AG04449 (cell line): ENCODE measurements at places on chromosomes 2 and 18.

DNA sequence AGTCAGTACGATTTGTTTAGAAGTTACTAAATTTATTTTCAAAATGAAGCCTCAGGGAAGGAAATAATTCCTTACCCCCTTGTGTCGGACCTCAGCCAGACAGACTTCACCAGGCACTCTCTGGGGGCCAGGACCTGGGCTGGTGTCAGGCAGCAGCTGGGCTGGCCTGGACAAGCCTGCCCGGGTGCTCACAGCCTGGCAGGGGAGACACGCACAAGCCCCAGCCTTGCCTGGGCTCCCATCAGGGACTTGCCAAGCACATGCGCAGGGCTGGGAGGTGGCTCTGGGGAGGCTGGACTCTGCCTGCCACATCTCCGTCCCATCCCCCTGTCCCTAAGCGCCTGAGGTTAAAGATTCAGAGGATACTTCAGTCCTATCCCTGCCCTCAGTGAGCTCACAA lies 56.8 kb upstream of the HS6ST1 start:
- DNase-seq, result no peak

- no peak for DNase-seq
Measured at GRCh38 chr2:231679908-231680284, 28.4 kb upstream of the PTMA start.

GRCh38 chr2:121248766-121249343 lies 36.1 kb downstream of the TFCP2L1 start:
- no peak for DNase-seq

DNA sequence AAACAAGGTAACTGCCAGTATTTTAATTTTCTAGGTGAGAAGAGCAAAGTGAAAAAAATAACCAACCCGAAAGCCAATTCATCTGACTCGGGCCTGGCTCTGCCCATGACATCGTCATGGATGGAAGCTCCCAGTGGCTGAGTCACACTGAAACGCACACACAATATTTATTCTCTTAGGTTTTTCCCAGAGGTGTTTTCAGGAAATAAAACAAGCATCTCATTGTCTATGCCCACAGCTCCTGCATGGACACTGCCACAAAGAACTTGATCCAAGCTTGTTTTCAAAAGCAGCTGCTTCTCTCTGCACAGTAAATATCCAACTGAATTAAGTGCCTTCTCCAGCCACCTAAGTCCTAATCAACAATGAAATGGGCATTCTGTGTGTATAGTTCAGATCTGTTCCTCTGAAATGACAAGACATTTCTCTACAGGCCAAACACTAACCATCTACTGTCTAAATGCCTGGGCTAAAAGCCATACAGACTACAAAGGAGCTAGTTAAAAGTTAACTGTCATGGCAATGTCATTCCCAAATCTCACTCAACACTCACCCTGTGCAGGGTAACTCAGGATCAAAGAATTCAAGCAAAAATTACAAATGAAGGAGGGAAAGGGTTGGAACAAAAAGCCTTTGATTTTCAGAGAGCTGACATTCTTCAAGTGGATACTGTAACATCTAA lies 62.9 kb downstream of the RPL31 start:
- DNase-seq, result no peak

DNA sequence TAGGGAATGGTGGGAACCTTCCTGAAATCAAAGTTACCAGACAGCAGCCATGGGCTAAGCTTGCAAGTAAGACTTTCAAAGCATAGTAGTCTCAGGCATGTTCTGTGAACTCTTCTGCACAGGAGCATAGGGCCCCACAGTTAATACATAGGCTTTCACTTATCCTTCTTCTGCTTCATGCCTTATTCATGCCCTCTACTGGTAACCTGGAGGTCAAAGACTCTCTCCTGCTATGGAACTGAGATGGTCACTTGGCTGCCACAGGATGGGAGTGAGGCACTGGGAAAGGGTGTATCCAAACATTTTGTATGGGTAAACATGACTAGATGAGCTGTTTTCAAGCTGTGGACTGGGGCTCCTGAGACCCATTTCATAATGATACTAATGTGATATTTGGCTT lies 49.1 kb upstream of the ZNF638 start:
- no peak for DNase-seq

DNA sequence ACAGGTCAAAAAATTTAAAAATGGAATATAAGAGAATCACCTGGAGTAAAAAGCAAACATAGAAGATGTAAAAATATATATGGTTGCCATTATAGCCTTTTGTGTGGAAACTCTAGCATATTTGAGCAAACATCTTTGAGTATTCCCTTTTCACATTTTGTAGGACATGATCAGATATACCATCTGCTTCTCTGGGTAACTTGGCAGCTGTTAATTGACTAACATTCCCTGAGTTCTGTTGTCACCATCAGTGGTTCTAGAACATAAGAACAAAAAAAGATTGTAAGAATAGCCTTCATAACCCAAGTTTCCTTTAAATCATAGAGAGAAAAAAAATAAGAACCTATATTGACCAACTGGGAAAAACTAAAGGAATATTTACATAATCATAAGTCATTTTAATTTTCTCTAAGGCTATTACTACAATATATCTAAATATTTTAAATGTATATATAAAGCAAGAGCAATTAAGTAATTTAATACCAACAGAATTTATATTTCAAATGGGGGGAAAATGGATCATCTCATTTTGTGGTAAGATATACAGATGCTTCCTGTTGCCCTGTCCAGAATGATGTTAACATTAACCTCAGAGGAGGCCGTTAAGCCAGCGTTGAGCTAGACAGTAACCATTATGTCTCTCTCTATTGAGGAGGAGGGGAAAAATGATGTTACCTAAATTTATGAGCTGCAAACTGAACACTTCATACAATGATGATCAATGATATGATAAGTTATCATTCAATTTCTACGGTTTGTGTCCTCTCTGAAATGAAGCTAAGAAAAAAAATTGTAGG lies 9.8 kb upstream of the INO80D start:
- no peak for DNase-seq

DNA sequence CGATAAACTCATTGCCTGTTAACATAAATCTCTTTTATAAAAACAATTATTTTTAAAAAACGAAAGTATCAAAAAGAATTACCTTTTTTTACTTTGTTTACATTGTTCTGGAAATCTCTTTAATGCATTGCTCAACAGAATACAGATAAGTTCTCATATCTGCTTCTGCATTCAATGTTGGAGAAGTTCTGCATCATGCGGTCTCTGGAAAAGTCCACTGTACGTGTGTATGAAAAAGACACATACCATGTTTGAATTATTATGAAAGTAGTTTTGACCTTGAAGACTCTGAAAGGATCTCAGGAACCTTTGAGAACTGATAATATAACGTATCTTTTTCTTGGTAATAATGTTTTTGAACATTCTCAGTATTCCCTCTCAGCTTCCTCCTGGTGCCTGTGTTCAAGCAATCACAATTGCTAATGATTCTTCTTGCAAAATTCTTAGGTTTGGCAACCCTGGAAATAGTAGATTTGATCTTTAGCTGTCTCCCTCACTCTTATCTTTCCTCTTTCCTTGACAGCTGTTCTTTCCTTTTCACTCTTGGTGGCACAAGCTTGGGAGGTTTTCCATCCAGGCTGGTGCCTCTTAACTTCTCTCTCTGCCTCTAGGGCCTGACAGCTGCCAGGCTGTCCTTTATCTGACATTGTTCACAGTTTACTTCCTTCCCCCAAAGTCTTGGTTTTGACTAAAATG lies 12.4 kb upstream of the IL1R1 start:
- no peak for DNase-seq

GRCh38 chr2:64128943-64129391 lies 15.3 kb downstream of the PELI1 start:
- DNase-seq, result no peak

- no peak for DNase-seq
Measured at GRCh38 chr18:3294435-3295080, 32.6 kb downstream of the MYL12B start.

DNA sequence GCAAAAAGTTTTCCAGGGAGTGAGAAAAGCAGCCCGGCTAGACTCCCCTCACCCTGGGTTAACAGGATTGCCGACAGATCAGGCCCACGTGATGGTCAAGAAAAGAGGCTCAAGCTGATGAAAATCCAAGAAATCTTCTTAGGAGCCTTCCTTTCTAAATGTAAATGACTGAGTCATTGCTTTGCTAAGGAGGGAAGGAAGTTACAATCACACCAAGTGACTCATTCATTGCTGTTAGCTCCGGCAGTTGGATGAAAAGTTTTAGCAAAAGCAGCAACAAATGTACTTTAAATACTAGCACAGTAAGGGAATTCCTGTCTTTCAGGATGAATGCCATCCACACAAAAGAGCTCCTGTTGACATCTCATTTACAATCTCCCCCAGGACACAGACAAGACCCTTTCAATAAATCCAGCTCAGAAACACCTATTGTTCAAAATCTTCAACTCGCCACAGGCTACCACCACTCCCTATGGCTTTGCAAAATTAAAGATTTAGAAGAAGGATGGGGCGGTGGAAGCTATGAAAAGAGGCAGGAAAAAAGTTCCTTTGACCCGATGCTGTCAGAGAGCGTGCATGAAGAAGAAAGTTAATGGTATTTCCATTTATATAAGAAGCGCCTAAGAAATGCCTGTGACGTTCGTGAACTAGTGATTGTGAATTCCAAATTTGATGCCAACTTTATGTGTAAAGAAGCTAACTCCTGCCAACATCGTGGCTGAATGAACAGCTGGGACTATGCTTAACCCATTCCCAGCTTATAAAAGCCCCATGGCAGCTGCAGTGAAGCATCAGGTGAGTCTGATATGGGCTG lies 153.7 kb downstream of the TGIF1 start:
- DNase-seq, result peak; percentile 97

GRCh38 chr2:129699781-129700573 lies 279.5 kb upstream of the RAB6C start:
- no peak for DNase-seq

DNA sequence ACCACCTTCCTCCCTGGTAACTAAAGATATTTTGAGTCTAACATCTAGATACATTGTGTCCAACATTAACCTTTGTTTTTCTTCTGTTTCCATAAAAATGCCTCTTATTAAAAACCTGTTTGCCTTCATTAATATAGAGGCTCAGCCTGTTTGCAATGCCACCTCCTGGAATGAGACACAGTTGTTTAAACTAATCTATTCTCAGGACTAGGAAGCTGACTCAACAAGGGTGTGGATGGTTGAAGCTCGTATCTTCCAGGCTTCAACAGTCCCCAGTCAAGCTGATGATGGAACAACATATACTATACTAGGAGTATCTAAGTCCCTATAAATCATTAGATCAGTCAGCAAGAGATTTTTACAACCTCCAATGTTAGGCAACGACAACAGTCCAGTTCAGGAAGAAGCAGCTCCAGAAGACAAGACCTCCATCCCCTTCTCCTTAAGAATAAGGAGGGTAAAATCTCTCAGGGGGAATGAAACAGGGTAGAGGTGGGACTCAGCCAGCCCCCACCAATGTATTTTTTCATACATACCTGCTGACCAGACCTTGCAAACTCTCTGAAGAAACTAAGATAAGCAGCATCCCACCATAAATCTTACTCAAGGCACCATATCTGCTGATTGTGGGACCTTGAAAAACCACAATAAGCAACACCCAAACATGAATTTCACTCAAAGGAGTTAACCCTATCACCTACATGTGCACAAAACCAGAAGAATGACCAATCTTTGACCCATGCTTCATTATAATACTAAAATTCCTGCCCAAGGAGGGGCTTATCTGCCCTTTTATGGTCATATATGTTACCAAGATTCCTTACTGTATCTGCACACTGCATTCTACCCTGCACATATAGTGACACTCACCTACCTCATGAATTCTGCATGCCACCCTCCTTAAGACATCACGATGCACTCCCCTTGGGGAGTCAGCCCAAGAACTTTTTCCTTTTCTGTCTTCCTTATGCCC lies 21.4 kb downstream of the ZNF24 start:
- no peak for DNase-seq

GRCh38 chr2:61905372-61906185 lies at the start of gene COMMD1:
Gene COMMD1, plus strand, starts transcription at chr2:61905674. Its CDS starts 5 bp downstream, at chr2:61905679.
- DNase-seq, result no peak

- no peak for DNase-seq
Measured at GRCh38 chr2:191166111-191166755, 15.4 kb upstream of the STAT4 start.

DNA sequence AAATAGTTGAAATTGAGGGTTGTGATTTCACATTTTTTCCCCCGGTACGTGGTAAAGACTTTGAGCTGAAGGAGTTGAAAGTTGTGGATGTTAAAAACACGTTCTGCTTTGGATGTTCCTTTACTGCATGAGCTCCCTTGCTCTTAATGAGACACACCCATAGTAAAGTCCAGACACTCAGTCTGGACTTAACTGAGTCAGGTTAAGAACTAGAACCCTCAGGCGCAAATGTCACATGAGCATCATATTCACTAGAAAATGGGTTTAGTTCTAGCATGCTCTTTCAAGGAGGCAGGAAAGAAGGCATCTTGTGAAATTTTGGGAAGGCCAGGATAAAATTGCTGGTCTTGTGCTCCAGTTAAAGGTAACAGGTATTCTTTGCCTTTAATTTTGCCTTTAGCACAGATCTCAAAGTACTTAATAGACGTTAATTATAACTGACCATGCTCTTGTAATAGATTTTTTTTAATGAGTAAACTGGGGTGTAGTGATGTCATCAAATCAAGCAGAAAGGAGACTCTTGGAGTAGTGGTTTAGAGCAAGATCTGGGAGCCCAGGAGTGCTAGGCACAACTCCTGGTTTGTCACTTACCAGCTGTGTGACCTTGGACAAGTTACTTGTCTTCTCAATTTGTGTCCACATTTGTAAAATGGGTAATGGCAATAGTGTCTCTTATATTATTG lies 20.6 kb downstream of the ITGA6 start:
- DNase-seq, result no peak

GRCh38 chr2:120221616-120222015 lies 1.6 kb downstream of the TMEM185B start:
- no peak for DNase-seq

GRCh38 chr18:59050661-59051057 lies 89.0 kb upstream of the SEC11C start:
- no peak for DNase-seq

DNA sequence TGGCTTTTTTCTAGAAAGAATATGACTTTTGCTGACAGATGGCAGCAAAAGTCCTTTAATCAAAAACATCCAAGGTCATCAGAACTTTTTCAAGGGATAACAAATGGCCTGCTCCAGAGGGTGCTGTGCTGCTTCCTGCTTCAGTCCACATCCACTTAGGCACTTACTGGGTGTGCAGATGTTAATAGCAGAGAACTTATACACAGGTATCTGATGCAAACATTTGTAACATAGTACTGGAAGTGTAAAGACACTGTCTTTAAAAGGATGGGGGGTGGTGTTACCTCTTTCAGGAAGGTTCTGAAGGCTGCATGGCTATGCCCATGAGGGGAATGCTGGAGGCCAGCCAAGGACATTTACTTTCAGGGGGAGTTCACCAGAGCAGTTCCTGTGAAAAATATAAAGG lies 5.5 kb downstream of the HOXD8 start:
- no peak for DNase-seq

DNA sequence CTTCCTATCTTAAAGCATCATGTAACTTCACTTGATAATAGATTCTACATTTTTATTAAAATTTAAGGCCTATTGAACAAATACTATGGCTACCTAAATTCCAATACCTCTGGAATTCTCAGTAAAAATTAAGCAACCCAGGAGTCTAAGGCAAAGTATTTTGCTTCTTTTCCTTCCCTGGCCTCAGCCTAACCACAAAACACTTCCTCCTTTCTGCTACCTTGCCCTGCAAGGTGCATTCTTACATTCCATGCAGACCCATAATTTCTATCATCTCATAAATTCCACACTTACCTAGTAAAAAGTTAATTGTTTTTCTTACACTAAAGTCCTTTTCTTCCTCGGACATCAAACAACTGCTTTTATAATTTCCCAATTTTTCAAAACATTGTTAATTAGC lies 3.7 kb downstream of the MBOAT2 start:
- no peak for DNase-seq
